Transverse colon (tissue), 4 donors: ENCODE measurements at places on chromosomes 12 and 14. TPM values are rescaled to one million over a fixed set of nuclear protein-coding genes. Genes with fewer than 3 reads are reported as not detected.

The TRIM9 gene
- total RNA-seq: 13.8 TPM

The WSCD2 gene
- total RNA-seq: 0.16 TPM

- no peaks in the 10 kb centered on the region for H3K36me3 ChIP-seq
- H3K4me1 ChIP-seq: no peaks in the 10 kb centered on the region
- H3K4me3 ChIP-seq: no peak overlapping the region
- no peak overlapping the region for H3K27ac ChIP-seq
- H3K27me3 ChIP-seq: no peaks in the 10 kb centered on the region
Observed at GRCh38 chr14:84894254-84894653, 635.7 kb upstream of the FLRT2 start.

The SYCP3 gene
- total RNA-seq: not detected

DNA sequence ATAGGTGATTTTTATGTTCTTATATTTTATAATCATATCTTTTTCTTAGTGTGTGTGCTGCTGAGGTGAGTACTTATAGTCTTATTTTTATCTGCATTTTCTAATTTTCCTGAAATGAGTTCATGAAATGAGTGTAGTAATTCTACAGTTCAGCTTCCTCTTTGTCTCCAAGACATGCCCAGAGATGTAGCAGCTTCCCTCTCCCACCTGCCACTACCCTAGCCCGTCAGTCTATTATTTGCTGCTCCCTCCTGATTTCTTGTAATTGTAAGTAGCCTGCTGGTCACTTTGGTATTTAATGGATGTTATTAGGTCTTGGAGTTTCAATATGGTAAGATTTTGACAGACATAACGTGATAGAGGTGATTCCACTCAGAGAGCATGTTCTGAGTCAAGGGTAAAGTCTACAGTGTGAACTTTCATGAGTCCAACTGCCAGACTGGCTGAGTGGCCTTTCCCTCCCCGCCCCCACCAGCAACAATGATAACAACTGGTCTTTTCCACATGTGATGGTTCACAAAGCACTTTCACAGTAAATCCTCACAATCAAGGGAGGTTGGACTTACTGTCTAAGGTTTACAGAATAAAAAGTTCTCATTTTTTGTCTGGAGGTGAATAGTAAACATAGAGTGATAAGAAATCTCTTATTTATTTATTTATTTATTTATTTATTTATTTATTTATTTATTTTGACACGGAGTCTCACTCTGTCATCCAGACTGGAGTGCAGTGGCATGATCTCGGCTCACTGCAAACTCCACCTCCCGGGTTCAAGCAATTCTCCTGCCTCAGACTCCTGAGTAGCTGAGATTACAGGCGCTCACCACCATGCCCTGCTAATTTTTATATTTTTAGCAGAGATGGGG, 4.2 kb upstream of the RIPK3 start:
- H3K27ac ChIP-seq: no peak overlapping the region
- no peak for DNase-seq
- no peaks in the 10 kb centered on the region for H3K27me3 ChIP-seq
- H3K4me3 ChIP-seq: no peak overlapping the region

The CLEC4D gene
- total RNA-seq: not detected

- peak overlapping the region; percentile 39 for H3K4me3 ChIP-seq
- peak; percentile 64 for DNase-seq
- H3K36me3 ChIP-seq: no peaks in the 10 kb centered on the region
- H3K27me3 ChIP-seq: peaks cover 20% of the 10 kb centered on the region
Observed at GRCh38 chr12:7130701-7131501, 730 bp downstream of the CLSTN3 start.

- H3K27ac ChIP-seq: no peak overlapping the region
- no peak for DNase-seq
- no peaks in the 10 kb centered on the region for H3K27me3 ChIP-seq
- H3K36me3 ChIP-seq: no peaks in the 10 kb centered on the region
Observed at GRCh38 chr12:27422697-27423096, 23.8 kb upstream of the SMCO2 start.

DNA sequence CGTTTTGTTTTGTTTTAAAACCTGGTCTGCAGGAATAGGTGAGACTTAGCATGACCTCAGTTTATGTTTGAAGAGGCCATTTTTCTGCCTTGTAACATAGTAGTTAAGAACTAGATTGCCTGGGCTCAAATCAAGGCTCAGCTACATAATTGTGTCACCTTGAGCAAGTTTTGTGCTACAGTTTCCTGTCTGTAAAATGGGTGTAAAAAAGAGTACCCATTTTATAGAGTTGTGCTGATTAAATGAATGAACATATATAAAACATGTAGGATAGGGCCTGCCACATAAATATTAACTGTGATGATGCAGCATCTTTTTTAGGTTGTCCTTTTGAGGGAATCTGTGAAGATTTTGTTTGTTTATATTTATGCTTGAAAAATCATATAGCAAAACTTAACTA, 7.2 kb downstream of the WNK1 start:
- no peak overlapping the region for H3K27ac ChIP-seq
- peaks cover 5% of the 10 kb centered on the region for H3K4me1 ChIP-seq
- no peak overlapping the region for H3K4me3 ChIP-seq
- no peak for DNase-seq
- no peaks in the 10 kb centered on the region for H3K36me3 ChIP-seq

DNA sequence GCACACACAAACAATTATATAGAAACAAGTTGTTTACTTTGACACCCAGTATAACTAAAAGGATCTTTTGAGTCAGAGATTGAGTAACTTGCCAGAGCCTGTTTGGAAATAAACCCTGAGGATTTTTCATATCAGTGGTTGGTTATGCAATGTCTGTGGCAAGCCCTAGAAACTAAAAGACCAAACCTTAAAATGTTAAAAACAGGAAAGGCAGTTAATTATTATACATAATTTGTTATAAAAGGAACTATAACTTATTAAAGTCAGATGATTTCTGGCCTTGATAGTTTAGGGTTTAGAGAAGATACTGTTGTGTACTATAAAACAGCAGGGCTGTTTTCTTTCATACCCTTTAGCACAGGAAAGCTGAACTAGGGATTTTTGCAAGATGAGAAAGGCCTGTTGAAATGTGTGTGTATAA, 44.1 kb downstream of the PSEN1 start:
- H3K36me3 ChIP-seq: no peaks in the 10 kb centered on the region
- H3K27me3 ChIP-seq: no peaks in the 10 kb centered on the region
- no peak overlapping the region for H3K4me3 ChIP-seq
- DNase-seq: no peak
- peak overlapping the region; percentile 66 for H3K27ac ChIP-seq

DNA sequence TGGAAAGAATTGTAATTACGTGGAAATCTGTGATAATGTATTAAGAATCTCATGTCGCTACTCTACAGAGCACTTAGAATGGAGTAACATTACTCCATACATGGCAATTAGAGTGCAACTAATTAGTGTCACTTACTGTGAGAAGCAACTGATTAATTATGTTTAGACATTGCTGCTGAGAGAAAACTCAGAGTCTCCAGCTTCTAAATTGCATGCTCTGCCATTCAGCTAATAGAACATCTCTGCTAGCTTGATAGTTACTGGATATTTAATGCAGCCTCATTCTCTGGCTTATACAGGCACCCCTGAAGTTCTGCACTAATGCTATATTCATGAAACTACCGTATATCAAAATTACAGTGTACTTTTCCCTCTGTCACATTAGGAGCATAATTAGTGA, 338.4 kb downstream of the ADAMTS20 start:
- no peak overlapping the region for H3K27ac ChIP-seq
- no peaks in the 10 kb centered on the region for H3K4me1 ChIP-seq
- no peaks in the 10 kb centered on the region for H3K27me3 ChIP-seq
- H3K36me3 ChIP-seq: no peaks in the 10 kb centered on the region
- no peak for DNase-seq

The PTPRB gene
- total RNA-seq: 17.2 TPM

The SENP1 gene
- total RNA-seq: 15.0 TPM

The KLRC2 gene
- 0.80 TPM for total RNA-seq

The CIROP gene
- not detected for total RNA-seq

GRCh38 chr12:74489543-74489942, 48.1 kb upstream of the ATXN7L3B start:
- DNase-seq: no peak
- no peaks in the 10 kb centered on the region for H3K4me1 ChIP-seq
- H3K27ac ChIP-seq: no peak overlapping the region
- no peak overlapping the region for H3K4me3 ChIP-seq

DNA sequence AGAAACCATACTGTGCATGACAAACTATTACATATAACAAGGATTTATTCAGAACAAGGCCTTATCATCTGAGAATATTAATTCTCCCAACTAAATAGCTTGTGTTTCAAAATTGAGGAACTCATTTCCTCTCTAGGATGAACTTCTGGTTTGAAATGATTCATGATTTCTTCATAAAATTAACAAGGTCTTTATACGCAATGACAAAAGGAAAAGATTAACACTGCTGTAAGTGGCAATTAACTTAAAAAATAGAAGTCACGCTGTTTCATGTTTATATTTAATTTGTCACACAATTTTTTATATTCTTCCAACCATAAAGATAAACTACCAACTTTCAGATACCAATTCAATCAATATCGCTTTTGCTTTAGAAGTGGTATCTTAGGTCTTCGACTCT, 80.8 kb downstream of the GRIP1 start:
- no peaks in the 10 kb centered on the region for H3K27me3 ChIP-seq
- H3K36me3 ChIP-seq: no peaks in the 10 kb centered on the region
- no peak overlapping the region for H3K4me3 ChIP-seq
- DNase-seq: no peak

DNA sequence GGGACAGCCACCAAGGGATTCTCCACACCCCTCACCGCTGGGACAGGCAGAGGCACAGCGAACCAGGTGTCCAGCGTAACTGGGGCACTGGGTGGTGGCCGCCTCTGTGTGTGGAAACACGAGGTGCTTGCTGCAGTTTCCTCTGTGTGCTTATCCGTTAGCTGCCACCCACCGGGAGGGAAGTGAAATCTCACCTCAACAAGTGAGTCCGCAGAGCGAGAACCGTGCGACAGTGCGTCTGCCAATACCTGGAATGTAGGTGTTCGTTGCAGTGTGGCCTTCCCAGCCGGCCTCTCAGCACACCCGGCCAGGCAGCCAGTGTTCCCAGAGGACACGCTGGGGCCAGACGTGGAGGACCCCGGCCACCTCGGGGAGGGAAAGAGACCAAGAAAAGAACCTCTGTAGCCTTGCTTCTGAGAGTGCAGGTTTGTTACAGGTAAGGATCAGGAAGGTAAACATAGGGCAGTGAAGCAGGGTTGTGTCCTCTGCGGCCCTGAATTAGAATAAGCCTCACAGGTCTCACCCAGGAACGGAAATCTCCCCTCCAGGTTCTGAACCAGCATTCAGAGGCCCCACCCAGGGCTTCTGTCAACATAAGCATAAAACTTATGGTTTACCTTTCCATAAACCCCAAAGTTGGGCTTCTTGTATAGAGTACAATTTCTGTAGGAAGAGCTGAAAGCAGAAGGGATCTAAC, 1.5 kb downstream of the BCL2L14 start:
- H3K4me1 ChIP-seq: peaks cover 34% of the 10 kb centered on the region

DNA sequence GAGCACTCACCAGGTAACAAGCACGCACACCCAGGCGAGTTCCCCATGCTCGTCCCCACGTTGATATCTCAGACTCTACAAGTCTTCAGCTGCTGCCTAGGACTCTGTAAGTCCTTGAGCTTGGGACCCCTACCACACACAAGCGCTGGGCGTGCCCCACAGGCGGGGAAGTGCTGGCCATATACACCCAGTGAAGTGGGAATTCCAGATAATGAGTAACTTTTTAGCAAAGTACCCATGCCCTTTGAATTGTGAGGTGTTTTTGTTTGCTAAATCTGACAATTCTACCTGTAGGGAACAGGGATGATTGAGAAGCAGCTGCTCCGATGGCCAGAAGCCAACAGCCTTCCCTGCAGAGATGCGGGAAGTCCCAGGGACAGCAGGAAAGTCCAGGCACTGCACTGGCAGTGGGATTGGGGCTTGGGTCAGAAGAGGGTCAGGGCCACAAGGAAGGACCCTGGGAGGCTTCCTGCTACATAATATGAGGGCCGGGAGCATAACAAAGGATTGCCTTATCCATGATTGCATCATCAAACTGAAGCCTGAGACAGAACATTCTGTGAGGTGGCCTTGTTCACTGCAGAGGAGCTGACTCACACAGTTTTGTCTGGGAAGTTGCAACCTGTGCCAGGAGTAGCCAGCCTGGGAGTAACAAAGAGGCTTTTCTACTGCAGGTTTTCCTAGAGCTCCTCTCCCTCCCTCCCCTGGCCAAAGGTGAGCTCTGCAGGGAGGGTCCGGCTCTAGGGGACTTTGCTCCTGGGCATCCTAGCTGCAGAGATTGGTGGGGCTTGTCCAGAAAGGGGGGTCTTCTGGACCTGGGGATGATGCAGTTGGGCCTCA, 13.2 kb upstream of the SERPINA3 start:
- H3K4me1 ChIP-seq: peaks cover 37% of the 10 kb centered on the region
- H3K27ac ChIP-seq: peak overlapping the region; percentile 75
- H3K36me3 ChIP-seq: no peaks in the 10 kb centered on the region
- no peak overlapping the region for H3K4me3 ChIP-seq

GRCh38 chr12:24649634-24650033, 299.3 kb downstream of the BCAT1 start:
- no peak overlapping the region for H3K27ac ChIP-seq
- H3K27me3 ChIP-seq: no peaks in the 10 kb centered on the region
- no peaks in the 10 kb centered on the region for H3K4me1 ChIP-seq
- no peaks in the 10 kb centered on the region for H3K36me3 ChIP-seq

The LDHB gene
- total RNA-seq: 145 TPM

- H3K4me1 ChIP-seq: peaks cover 54% of the 10 kb centered on the region
- no peak for DNase-seq
- H3K4me3 ChIP-seq: no peak overlapping the region
- H3K27me3 ChIP-seq: no peaks in the 10 kb centered on the region
- no peak overlapping the region for H3K27ac ChIP-seq
Observed at GRCh38 chr12:124406043-124406442, 111.2 kb downstream of the RFLNA start.

The LBHD2 gene
- total RNA-seq: not detected

DNA sequence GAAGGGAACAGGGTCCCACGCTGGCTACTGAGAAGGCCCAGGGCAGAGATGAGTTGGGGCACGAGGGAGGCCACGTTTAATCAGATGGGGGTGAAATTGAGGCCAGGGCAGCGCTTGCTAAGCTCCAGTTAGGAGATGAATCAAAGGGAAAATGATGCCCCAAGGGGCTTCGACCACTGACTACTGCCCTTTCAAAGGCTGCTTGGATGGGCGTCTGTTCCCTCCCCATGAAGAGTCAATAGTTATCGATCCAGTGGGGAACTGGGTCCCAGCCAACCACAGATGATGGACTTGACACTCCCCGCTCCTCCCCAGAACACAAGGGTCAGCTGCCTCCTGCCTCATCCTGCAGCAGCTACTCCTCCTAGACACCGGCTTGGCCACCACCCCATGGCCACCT, 55.6 kb downstream of the ESRRB start:
- DNase-seq: no peak
- no peaks in the 10 kb centered on the region for H3K36me3 ChIP-seq
- no peaks in the 10 kb centered on the region for H3K4me1 ChIP-seq
- H3K4me3 ChIP-seq: no peak overlapping the region

The PRR13 gene
- total RNA-seq: 307 TPM
